Inflammatory macrophage (primary cell): ENCODE measurements at places on chromosomes 5 and 9.
A peak's percentile ranks its signal among the peaks of the same experiment; 100 is the strongest.

DNA sequence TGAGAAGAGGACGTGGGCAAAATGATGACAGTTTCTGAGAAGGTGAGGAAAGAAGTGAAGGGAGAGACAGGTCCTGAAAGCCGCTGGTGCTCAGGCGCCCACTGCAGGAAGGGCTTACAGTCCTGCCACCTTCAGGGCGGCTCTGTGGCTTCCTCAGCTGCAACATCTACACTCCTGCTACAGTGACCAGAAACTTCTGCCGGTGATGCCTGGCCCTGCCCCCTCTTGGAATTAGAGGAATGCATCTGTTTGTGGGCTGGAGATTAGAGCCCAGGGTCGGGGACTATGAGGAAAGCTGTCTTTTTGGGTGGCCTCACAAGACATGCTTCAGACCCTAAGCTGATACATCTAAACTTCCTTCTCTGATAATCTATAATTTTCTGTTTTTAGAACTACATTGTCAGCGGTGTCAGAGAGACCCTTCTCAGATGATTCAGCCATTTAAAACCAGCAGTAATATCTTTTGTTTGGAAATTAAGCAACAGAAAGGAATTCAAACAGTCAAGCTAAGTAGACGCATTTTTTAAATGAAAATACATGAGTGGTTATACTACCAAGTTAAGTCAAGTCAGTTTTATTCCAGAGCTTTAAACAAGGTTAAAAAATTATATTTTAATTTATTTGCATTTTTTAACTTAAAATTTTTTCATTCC lies 30.4 kb downstream of the PRDM6 start:
- no peak for DNase-seq

DNA sequence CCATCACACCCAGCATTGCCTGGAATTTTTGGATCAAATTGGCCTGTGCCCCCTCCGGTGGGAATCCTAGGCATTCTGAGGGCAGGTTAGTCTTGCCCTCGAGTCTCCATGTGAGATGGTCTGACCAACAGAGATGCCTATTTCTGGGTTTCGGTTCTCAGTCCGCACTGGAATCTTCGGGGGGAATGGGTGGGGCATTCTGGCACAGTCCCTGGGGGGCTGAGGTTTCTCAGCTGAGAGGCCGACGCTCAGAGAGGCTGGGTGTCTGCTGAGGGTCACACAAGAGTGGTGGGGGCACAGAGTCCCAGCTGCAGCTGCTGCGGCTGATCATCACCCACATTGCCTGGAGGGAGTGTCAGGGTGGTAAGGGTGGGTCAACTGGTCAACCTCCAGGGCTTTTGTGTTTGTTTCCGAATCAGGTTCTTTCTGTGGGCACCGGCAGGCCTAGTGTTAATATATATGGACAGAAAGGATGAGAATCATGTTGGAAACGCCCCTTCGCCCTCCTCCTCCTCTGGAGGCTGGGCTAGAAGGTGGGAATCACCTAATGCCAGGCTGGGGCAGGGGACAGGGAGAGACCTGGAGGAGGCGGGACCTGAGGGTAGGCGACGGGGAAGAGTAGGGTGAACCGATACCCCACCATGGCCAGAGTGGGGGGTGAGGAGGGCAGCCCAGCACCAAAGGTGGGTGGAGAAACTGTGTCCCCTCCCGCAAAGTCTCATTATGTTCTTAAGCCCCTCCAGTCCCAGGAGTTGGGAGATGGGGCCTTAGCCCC lies 149.5 kb upstream of the PHYKPL start:
- no peak for DNase-seq

GRCh38 chr5:134511796-134512660 lies 13.4 kb upstream of the JADE2 start:
- no peak for DNase-seq

DNA sequence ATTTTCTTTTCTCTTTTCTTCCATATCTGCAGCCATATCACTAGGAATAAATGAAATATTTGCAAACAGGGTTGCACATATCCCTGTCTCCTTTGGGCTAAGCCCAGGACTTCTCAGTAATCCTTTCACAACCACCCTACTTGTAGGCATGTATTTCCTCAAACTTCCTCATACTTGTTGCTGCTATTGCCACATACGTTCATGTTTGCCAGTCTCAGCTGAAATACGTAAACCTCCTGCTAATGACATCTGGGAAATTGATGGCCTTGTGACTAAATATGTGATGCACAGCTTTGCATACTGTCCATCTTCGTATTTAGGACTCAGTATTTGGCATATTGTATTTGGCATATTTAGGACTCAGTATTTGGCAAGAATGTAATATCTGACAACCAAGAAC lies 224.6 kb downstream of the PLK2 start:
- DNase-seq, result peak; percentile 96

DNA sequence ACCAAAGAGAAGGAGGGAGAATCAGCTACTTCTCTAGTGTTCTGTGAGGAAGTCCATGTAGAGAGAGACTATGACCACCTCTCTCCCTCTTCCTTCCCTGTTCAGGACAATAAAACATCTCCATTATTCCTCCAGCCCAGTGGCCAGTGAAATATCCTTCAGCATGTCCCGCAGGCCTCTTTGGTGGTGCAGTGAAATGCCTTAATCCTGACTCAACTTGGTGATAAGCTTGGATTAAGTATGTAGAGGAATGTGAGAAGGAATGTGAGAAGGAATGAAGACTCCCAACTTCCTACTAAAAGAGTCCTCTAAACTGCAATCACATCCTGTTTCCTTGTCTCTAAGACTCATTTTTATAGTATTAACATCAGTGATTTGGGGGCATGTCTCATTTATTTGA lies 167.3 kb downstream of the TRPM3 start:
- no peak for DNase-seq

DNA sequence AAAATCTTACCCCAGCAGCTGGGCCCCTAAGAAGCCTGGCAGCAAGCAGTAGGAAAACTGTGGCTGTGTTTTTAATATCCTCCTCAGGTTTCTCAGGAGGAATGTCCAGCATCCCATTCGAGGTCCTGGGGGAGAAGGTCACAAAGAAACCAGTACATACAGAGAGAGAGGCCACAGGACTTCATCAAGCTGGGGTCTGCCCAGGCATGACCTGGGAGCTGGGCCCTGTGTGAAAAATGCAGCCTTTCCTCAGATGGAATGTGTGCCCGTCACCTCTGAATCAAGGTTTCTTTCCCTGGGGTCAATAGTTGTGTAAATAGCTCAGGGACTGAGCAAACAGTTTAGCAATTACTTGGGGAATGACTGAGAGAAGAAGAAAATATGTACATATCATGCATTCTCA lies 33.9 kb upstream of the RAD23B start:
- no peak for DNase-seq

DNA sequence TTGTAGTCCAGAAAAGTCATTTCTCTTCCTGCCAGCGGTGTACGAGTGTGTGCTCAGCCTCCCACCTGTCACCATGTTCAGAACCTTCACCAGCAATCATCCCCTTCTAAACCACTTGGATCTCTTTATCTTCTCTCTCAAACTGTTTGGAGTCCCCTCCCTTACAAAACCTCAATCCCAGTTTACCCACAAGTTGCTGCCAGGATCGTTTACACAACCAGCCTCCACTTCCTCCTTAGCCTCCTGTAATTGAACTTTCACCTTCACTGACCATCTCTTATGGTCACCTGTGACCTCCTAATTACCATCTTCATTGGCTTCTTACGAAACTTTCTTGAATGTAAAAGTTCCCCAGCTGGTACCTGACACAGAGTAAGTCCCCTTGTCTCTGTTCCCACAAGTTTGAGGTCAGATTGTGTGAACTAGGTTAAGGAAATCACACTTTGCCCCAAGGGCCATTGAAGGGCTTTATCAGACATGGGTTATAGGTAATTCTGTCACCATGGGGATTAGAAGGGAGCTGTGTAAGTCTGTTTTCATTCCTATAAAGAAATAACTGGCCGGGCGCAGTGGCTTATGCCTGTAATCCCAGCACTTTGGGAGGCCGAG lies 20.0 kb downstream of the RNF44 start:
- no peak for DNase-seq
